ENCODE measurements at places on chromosomes 4 and X.

- DNase-seq: no peak
Observed at GRCh38 chr4:107744532-107744931, 24.5 kb upstream of the PAPSS1 start.

DNA sequence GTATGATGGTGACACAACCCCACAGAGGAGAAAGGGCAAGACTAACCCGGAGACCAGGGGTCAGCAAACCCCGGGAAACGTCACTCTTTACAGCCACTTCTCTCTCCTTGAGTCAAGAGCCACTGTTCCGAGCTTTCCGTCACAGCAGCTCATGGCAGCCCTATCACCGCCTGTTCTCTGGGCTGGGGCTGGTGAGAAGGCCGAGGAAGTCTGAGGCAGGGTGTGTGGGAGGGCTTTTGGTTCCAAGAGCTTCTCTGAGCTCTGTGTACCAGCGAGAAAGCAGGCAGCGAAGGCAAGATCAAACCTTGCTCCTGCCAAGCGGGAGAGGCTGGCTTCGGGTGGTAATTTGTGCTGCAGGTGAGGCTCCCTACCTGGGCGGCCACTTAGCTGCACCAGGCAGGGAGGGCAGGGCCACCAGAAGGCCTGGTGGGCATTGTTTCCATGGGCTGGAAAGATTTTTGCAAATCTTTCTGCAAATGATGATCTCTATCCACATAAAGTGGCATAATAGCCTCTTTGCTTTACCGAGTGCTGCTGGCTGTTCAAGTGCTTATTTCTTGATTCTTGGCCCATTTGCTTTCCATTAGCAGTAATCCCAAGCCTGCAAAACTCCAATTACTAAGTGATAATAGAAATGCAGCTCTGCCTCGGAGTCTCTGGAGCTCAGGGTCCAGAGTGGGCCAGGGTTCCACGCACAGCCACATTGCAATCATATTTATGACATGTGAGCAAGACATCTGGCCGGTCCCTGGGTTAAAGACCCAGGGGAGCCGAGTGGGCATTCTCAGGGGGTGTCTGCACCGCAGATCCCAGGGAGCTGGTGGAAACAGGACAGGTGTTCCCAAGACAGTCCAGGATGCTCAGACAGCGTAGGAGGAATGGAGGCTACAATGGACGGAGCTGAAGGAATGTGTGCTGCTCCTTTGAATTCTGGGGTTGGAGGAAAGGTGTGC, 41.5 kb downstream of the DCTD start:
- DNase-seq: no peak

DNA sequence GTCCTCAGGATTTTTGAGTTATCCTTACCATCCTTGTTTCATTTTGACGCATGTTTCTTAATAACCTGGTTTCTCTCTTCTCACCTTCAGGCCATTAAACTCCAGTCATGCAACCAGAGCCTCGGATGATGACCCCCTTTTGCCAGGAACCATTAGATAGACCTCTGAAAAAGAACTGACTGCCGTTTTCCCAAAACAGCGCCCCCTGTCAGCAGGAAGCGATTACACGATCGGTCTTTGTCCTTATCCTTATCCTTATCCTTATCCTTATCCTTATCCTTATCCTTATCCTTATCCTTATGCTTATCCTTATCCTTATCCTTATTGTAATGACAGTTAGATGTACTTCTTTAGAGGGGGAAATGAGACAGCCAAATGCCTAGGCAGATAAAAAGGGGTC, 148.4 kb upstream of the ITM2A start:
- no peak for DNase-seq

GRCh38 chrX:120290107-120290506, 21.2 kb downstream of the TMEM255A start:
- no peak for DNase-seq

DNA sequence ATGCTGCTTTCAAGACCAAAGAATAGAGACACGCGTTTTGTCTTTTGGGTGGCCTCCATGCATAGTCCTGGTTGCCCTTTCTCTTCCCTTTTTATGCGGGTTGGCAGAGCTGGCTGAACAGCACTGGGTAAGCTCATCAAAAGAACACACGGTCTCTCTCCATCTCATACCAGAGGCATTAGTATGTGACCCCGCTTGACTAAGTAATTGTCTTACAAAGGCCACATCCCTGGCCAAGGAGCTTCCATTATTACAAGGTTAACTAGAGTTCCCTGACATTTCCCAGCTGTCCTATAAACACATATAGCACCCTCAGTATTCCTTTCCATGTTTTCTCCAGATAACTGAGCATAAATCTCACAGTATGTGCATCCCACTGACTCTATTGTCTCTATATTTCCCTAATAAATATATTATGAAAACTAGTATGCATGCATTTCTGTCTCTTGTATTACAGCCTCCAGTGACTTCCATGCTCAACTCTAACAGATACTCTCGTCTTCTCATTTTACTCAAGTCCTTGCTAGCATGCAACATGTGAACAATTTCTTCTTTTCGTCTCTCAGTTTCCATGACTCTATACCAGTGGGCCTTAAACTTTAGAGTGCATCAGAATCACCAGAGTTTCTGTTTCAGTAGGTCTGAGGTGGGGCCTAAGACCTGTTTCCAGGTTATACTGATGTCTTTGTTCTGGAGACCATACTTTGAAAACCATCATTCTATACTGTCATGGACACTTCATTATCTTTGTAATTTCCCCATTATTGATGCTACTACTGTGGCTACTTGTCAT, 247.7 kb upstream of the ARSJ start:
- no peak for DNase-seq

DNA sequence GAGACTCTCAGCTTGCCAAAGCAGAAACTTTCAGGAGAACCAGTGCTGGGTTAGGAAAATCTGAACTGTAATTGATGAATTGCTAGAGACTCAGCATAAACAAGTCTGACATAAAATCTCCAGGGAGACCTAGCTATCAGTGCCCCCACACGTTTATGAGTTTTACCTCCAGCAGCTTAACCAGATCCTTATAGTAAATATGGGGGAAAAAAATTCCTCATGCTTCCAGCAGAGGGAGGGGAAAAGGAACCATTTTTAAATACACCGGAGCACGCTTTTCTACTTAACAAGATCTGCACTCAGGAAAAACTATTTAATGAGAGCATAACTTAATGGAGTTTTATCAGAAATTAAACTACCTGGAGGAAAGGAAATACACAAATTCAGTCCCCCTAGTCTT, 1040.7 kb upstream of the INTU start:
- DNase-seq: no peak

DNA sequence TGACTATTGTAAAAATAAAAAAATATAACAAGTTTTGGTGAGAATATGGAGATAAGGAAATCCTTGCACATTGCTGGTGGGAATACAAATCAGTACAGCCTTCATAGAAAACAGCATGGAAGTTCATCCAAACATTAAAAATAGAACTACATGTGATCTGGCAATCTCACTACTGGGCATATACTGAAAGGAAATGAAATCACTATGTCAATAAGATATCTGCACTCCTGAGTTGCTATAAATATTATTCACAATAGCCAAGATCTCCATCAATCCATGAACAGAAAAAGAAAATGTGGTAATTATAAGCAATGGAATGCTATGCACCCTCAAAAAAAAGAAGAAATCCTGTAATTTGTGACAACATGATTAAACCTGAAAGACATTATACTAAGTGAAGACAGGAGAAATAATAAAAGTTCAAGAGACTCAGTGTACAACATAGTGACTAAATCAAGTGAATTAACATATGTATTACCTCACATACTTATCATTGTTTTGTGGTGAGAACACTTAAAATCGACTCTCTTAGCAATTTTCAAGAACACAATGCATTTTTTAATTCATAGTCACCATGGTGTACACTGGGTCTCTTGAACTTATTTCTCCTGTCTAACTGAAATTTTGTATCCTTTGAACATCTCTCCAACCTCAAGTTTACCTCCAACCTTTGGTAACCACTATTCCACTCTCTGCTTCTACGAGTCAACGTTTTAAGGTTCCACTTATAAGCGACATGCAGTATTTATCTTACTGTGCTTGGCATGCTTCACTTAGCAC, 1703.7 kb upstream of the AGA start:
- no peak for DNase-seq
